RCC 7860 (cell line): ENCODE measurements at places on chromosomes 2 and 18.

DNA sequence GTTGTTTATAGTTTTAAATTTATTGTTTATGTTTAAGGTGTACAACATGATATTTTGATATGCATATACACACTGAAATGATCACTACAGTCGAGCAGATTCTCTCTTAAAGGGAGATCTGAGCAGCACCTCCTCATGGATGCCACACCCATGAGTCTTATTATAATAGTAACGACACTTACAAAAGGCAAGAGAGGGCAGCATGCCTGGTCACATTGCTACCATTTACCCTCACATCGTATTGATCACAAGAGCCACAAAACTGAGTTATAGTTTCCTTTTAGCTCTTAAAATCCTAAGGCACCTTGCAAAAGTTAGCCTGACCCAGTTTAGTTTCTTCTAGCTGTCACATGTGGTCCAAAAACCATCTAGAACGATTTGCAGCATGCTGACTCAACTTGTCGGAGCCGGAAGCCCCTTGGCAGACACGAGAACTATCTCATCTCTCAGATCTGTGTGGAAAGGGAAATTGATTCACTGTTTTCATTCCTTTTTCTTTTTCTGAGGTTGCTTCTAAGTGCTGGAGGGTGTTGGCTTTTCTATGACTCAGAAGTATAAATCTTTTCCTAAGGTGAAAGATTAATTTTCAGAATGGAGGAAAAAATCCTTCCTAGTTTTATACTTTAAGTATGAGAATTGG lies 85.3 kb downstream of the CDC42EP3 start:
- peak; percentile 91 for DNase-seq

- DNase-seq = no peak
These were observed 92.3 kb downstream of the CELF4 start for GRCh38 chr18:37473195-37473840.

GRCh38 chr18:34809451-34810072 lies 99.5 kb downstream of the DTNA start:
- no peak for DNase-seq

DNA sequence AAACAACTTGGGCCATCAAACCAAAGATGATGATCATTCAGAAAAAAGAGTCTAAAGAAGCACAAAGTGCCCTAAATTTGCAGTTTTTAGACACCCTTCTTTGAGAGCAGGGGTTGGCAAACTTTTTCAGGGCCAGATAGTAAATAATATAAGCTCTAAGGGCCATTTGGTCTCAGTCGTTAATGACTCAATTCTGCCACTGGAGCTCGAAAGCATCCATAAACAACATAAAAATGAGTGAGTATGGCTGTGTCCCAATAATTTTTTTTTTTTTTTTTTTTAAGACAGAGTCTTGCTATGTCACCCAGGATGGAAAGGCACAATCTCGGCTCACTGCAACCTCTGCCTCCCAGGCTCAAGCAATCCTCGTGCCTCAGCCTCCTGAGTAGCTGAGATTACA lies 152.3 kb downstream of the DTNB start:
- no peak for DNase-seq

- DNase-seq = no peak
These were observed 257.7 kb upstream of the MYT1L start for GRCh38 chr2:2588777-2589176.

GRCh38 chr2:29080886-29081743 lies 6.8 kb upstream of the PCARE start:
- DNase-seq = no peak

DNA sequence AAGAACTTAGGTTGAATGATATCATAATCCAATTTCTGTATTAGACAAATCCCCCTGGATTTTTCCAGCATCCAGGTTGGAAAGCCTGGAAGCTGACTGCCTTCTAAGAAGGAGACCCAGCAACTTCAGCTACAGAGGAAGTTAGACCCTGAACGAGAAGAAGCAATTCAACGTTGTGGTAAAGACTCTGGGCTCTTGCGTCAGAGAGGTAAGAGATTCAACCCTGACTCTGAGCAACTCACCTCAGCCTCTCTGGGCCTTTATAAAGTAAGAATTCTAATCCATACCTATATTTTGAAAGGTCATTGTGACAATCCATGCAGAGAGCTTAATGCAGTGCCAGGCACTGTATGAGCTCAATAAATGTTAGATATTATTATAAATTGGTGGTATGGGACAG lies 9.7 kb downstream of the E2F6 start:
- no peak for DNase-seq

DNA sequence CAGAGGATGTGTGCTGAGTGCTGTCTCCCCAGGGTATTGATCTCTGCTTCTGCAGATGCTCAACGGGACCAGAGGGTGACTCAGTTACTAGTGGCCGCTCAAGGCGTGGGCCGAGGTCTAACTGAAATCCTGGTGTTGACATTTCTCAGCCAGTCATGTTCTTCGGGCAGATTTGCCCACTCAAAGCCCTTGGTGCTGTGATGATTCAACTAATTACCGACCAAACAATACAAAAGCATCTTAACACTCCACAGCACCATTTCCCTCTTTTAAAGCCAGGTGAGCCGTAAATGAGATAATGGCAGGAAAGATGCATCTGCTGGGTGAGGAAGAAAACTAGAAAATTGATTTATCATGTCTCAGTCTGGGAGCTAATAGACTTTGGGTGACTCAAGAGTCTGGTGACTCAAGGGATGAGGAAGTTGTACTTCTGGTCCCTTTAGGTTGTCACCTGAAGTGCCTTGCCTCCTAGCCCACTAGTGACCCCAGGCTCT lies 32.7 kb upstream of the PRLH start:
- DNase-seq = peak; percentile 57

DNA sequence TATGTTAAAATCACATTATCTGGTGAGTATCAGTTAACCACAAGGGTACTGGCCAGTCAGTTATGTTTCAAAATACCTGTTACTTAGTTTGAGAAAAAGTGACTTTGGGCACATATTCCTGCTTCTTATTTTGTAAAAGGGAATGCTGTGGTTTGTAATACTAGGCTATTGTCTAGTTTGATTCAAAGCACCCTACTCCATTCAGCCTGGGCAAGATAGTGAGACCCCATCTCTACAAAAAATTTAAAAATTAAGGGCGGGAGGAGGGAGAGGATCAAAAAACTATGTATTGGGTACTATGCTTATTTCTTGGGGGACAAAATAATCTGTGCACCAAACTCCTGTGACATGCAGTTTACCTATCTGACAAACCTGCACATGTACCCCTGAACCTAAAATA lies 18.9 kb downstream of the MBD5 start:
- DNase-seq = no peak

DNA sequence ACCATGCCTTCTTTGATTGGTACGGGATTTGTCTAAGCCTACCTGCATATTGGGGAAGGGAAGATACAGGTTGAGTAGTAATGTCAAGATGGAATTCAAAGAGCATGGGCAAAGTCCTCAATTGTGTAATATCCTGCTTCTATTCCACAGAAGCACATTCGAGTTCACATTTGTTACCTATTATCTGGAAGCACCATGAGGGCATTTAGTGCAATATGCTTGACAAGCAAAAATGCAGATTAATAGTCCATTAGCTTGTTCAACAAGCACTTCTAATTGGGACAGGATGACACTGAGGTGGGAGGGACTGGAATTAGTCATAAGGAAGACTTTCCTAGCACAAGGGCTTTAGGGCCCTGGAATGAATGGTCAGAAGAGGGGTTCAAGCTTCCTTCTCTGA lies 40.5 kb downstream of the MYO5B start:
- no peak for DNase-seq

DNA sequence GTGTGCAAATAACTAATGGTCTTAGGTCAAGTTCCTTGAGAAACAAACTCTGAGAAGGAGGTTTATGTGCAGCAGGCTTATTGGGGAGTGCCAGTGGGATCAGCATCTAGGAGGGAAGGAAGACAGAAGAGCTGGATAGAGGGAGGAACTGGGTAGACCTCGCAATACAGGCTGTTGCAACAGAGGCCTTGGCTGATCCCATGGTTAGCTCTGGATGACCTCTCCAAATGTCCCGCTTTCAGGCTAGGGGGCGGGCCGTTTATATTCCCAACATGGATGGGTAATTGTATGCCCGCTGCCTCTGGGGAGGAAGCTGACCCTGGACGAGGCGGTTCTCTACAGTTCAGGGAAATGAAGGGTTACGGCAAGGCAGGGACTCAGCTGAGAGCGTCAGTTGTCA lies 14.7 kb upstream of the CAPN13 start:
- no peak for DNase-seq

DNA sequence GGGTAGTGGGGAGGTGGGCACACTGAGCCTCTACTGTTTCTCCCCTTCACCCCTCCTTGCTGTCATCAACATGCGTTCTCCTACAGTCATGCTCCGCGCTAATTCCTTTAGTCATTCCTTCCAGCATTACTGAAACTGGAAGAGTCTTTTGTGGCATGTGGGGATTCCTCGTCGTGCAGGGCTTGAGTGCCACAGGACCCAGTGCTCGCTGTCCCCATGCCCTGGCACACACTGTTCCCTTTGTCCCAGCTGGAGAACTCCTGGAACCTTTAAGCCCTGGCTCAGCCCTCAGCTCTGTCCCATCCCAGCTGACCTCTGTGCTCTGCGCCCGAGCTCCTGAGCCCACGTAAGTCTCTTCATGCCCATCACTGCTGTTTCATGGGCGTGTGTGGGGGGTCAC lies 42.1 kb downstream of the ODC1 start:
- DNase-seq = peak; percentile 54

DNA sequence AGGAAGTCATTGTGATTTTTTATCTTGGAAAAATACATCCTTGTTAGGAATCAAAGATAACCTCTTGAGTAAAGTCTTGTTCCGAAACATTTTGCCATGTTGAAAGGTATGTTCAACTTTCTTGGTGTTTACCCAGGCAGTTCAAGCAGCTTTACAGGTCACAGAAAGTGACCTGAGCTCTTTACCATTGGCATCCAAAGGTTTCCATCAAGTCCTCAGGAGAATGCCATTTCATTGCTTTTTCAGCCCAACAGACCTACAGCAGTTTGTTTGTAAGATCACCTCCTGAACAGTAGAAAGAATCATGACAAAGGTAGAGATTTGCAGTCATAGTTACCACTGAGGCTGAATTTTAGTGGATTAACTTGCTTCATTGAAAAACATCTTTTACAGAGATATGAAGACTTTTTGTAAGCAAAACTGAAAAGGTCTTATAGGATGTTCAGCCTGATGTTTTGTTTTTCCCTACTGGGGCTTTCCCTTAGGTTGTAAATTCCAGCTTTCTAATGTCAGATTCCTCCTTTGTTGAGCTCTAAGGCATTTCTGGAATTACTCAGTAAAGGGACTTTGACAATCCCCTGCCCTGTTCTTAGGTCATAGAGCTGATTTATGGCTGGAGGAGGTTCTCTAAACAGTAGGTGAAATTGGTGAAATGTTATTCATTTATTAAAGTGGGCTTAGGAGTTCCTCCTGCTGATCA lies 236.8 kb upstream of the RBMS1 start:
- no peak for DNase-seq

DNA sequence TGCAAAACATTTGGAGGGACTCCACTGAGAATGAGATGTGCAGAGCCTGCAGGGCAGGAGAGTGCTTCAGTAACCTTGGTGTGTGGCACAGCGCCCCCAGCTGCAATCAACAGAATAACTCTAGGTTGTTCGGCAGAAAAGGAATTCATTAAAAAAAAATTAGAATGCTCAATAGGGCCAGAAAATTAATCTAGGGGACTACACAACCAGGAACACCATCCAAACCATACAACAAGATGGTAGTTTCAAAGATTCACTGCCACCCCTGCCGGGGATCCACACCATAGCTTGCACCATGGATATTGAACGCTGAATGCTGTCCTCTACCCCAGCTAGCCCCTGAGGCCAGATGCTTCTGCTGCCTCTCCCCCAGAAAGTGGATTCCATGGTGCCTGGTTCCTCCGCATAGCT lies 50.1 kb downstream of the THUMPD2 start:
- DNase-seq = peak; percentile 30

DNA sequence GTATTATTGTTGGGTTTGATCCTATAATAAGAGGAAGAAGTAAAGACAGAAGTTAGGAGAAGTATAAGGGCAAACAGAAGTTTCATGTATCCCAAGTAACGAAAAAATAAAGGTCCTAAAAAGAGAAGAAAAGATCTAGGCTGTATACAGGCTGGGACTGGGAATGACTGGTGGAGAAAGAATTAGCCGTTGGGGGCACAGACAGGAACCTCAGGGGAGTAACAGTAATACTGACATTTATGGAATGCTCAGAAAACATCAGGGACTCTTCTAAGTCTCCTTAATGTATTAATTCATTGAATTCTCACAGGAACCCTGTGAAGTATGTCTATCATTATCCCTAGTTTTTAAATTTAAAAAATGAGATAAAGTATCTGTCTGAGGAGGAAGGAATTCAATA lies 67.6 kb downstream of the PTPN2 start:
- DNase-seq = no peak

DNA sequence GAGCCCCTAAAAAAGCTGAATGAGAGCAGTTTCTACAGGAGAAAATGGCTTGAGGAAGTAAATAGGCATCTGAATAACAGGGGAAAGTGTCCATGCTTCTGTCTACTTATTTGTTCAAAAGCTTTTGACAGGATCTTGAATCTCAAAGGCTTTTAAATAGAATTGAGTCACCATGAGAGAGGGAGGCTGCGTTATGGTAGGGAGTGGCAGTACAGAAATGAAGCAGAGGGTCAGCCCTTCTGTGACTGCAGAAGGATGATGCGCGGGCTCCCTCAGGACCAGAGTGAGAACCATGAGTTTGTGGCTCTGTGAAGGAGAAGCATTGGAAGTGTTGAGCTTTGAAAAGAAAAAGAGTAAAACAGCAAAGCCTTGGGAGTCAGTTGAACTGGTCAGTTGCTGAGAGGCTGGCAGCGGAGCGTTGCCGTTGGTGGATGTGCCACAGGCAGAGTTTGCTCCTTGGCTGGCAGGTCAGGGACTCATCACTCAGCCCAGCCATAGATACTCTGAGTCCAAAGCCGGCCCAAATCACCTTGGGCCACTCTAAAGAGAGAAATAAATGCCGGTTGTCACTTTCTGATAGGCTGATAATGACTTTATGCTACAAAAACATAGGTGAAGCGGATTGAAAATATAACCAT lies 17.4 kb downstream of the COPS7B start:
- no peak for DNase-seq

GRCh38 chr2:99961196-99961913 lies 181.0 kb downstream of the AFF3 start:
- no peak for DNase-seq

- peak; percentile 59 for DNase-seq
These were observed 430.4 kb downstream of the LPIN1 start for GRCh38 chr2:12176623-12177454.
